ENCODE measurements at places on chromosomes 11 and 22.

DNA sequence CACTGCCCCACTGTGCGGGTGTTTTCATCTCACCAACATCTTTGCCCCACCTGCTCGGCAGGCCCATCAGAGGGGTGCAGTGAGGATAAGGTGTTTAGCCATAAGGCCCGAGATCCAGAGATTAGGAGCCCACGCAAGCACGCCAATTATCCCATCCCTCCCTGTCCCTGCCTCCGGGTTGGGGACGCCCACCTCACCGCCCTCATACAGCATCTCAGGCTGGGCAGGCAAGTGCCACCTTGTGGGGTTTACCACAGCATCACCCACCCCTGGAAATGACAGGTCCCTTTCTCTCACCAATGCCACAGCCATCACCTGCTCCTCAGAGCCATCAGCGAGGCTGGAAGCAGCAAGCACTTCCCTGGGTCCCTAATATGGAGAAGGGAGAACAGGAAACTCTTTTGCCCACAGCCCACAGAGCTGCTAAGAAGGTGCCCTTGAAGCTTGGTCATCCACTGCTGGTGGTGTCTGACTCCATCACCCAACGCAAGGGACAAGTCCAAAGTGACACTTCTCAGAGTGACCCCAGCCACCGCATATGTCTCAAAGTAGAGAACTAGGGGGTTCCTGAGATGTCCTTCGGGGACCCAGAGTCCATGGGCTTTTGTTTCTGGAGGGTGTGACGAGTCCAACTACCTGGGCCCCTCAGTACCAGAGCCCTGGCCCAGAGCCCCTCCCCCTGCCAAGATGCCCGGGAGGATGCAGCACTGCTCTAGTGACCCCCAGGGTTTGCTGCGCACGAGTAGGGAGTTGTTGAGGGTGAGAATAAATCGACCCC, 15.8 kb downstream of the VPS37C start:
- DNase-seq, result no peak

- DNase-seq, result no peak
These were observed 51.2 kb downstream of the PAK1 start for GRCh38 chr11:77422687-77423086.

- no peak for DNase-seq
These were observed 148.7 kb upstream of the TIMP3 start for GRCh38 chr22:32652645-32653270.

GRCh38 chr11:92061456-92062062, 163.1 kb upstream of the FAT3 start:
- DNase-seq, result no peak

- DNase-seq, result no peak
These were observed 15.8 kb upstream of the SLC36A4 start for GRCh38 chr11:93213622-93214021.

GRCh38 chr11:120343429-120343828, 7.2 kb downstream of the ARHGEF12 start:
- DNase-seq, result no peak

- no peak for DNase-seq
These were observed 258.1 kb downstream of the MN1 start for GRCh38 chr22:27543460-27543859.

DNA sequence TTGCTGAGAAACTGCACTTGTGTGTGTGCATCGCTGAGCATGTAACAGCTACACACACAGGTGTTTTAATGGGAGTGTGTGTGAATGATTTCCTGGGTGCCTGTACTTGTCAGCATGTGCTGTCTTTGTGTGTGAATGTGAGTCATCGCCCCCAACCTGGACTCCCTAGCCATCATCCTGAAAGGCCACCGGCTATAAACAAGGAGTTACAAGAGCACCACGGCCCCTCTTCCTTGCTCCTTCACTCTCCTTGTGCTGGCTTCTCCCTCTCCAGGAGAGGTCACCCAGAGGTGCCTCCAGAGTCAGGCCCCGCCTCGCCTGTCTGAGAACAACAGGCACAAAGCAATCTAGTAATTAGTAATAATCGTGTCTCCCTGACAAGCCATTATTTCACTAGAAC, 419.2 kb downstream of the BUD13 start:
- no peak for DNase-seq

GRCh38 chr11:95512682-95513081, 276.9 kb downstream of the FAM76B start:
- no peak for DNase-seq

- DNase-seq, result no peak
These were observed 12.8 kb upstream of the PRAME start for GRCh38 chr22:22571862-22572261.

GRCh38 chr22:20020533-20021195, at the start of gene TANGO2:
Gene TANGO2 (plus strand): TSS chr22:20021110. CDS start chr22:20036799, 15,689 bp downstream.
- DNase-seq, result peak; percentile 96

DNA sequence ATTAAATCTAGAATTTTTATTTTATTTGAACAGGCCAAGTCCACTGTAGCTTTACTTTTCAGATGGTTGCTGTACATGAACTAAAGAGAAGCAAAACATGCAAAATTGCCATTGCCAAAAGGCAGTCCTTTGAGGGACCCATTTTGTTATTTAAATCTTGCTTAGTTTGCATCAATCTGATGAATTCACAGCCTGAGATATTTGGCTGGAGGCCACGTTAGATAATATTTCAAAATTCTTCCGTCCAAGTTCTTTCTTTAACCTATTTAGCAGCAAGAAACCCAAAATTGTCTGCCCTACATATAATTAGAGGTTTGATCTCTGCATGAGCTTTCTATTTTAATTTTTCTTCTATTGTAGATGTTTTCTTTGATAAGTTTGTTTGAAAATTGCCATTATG, 1706.9 kb upstream of the RAG2 start:
- no peak for DNase-seq

DNA sequence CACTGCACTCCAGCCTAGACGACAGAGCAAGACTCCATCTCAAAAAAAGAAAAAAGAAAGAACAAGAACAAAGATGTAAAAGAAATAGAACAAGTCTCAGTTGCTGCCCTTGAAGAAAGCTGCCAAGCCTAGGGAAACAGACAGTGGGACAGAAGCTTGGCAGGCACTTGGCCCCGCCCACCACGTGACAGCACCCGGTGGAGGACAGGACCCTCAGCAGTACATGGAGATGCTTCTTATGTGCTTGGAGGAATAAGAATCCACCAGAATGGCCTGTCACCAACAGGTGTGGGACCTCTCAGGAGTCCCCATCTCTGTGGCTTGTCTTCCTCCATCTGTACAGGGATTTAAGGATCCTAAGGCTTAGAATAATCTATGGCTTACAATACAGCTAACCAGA, 7.6 kb upstream of the TMPRSS6 start:
- no peak for DNase-seq

- DNase-seq, result no peak
These were observed 58.6 kb downstream of the OTOG start for GRCh38 chr11:17605651-17606122.

DNA sequence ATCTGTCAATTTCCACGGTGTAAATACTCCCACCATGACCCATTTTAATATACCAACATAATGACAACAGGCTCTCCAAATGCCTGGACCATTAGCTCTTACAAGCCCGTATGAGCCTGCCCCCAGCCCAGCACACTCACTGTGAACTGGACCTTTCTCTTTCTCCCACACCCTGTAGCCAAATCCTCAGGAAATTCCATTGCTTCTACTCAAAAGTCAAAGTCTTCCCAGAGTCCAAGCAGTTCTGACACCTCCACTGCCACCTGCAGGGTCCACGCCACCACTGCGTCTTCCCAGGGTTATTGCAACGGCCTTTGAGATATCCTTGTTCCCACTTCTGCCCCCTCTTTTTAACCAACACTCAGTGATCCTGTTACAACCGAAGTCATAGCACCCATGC, 110.1 kb upstream of the ASPHD2 start:
- no peak for DNase-seq

- no peak for DNase-seq
These were observed 49.1 kb downstream of the CDKN1C start for GRCh38 chr11:2836315-2837095.

DNA sequence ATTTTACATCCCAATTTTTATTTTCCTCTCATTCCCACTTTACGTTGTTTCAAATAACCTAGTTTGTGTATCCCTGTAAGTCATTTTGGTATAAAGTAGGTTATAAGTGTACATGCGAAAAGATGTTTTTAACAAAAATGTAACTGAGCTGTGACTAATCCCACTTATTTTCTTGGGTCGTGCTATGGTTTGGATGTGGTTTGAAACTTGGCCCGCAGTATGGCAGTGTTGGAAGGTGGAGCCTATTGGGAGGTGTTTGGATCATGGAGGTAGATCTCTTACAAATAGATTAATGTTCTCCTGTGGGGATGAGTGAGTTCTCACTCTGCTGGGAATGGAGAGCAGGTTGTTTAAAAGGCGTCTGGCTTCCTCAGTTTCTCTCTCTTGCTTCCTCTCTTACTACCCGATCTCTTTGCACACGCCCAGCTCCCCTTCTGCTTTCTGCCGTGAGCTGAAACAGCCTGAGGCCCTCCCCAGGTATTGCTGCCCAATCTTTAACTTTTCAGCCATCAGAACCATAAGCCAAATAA, 7.2 kb downstream of the RPL27A start:
- DNase-seq, result no peak

- no peak for DNase-seq
These were observed 121.0 kb downstream of the GRIK4 start for GRCh38 chr11:120632579-120632978.

DNA sequence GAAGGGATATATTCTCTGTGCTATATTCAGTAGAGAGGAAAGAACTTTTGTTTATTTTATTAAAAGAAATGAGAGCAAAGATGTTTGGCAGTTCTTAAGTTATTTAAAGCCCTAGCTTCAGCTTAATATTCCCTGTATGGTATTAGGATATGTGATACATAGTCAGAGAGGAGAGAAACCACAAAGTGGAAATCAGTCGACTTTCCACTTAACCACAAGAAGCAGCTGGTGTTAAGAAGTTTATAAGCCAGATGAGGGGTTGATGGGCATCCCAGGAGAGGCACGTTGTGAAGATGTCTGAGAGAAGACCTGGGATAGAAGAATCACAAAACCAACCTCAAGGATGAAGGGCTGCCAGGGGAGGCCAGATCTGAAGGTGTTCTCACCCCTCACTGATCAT, 23.3 kb upstream of the PHF21B start:
- no peak for DNase-seq

- no peak for DNase-seq
These were observed 42.6 kb upstream of the APOA1 start for GRCh38 chr11:116879800-116880625.

GRCh38 chr22:36379593-36380361, 8.0 kb downstream of the MYH9 start:
- peak; percentile 65 for DNase-seq

GRCh38 chr11:64436000-64436399, 77.0 kb downstream of the RPS6KA4 start:
- no peak for DNase-seq

- DNase-seq, result no peak
These were observed 165.1 kb downstream of the DBX1 start for GRCh38 chr11:19995145-19995544.

DNA sequence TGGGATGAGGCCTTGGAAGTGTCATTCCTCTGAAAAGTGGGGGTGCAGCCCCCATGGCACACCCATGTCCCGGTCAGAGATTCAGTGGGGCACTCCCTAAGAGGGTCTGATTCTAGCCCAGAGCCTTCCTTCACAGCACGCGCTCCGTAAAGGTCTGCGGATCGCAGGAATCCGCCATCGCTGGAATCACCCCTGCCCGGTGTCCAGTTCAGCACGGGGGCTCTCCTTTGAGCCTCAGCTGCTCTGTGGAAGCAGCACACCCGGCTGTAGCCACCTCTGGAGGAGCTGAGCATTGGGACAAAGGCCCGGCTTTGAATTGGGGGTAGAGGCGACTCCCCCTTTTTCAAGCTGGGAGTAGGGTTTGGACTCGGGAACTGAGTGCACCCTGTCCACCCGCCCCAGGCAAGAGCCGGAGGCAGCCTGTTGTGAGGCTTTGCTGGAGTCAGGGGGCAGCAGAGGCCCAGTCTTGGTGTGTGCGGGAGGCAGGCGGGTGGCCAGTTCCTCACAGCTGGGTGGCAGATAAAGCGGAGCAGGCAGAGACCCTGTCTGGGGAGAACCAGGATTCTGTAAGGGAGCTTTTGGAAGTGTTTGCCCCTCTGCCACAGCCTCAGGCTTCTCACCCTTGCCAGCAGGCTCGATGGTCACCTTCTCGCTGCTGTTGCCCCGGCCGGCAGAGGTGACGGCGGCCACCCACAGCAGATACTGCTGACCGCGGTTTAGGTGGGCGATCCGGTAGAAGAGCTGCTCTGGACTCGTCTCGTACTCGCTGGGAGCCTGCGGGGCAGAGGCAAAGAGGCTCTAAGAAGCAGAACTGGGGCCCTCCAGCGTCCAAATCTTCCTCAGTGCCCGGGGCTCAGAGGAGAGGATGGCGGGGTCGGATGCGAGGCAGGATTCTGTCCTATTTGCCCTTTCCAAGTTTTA, 115.9 kb downstream of the CEP164 start:
- no peak for DNase-seq

GRCh38 chr11:15276621-15277020, 161.9 kb downstream of the INSC start:
- DNase-seq, result no peak

DNA sequence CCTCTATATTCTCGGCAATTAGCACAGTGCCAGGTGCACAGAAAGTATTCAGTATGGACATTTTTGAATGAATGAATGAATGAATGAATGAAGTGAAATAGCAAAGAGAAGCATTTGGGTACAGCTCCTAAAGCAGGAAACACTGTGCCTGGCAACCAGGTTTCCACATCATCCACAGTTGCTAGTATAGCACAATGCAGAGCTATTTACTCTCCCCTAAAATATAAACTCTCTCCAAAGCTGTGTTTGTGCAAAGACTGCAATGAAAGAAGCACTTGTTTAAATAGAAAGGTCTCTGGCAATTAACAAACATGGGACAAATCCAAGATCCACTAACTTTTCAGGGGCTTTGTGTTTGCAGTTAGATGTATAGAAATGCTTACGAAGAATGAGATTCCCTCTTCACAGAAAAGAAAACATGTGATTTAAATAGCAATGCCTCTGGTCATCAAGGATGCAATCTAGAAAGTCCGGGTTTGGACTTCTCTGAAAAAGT, 103.0 kb upstream of the OPCML start:
- no peak for DNase-seq

GRCh38 chr22:39234472-39234787, 10.4 kb downstream of the PDGFB start:
- no peak for DNase-seq

DNA sequence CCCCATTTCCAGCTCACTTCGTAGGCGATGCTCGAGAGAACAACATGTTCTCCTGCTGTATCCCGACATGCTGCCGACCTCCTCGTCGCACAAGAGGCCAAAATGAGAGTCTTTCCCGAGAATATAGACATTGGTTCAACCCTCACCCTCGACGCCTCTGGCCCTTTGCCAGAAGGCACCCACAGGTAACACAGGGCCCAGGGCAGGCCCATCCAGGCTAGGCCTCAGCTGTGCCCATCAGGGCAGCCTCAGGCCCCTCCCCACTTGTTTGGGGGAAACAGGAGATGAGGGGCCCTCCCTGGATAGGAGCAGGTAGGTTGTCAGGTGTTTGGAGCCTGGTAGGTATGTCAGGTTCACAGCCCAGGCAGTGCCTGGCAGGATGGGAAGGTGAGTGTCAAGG, 2.7 kb upstream of the RGL4 start:
- no peak for DNase-seq

- no peak for DNase-seq
These were observed 61.7 kb downstream of the LARGE2 start for GRCh38 chr11:45984192-45984591.
